ENCODE measurements at places on chromosomes 12 and 14.

GRCh38 chr14:23139874-23140273 is 20.8 kb upstream of the CEBPE start:
- no peak for DNase-seq

- peak; percentile 83 for DNase-seq
These were observed 3.6 kb downstream of the SMARCD1 start for GRCh38 chr12:50088577-50089335.

- no peak for DNase-seq
These were observed at the start of gene RASSF9 for GRCh38 chr12:85836197-85837090. Gene RASSF9 (minus strand): TSS chr12:85836409. CDS start chr12:85836201, 208 bp downstream.

- DNase-seq: no peak
These were observed 141.6 kb downstream of the KICS2 start for GRCh38 chr12:64080319-64081007.

DNA sequence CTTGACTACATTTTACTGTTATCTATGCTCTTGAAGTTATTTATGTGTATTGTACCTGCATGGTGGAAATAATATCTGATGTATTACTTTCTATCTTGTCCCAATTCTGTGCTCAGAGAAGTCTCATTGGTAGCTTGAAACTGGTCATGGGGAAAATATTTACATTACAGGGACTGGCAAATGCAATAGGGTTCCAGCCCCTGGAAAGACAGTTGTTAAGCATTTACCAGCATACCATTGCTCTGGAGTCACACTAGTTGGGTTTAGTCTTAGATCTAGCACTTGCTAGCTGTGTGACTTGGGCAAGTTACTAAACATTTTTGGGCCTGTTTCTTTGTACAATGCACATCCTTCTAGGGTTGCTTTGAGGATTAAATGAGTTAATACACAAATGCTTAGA is 86.3 kb upstream of the NRXN3 start:
- no peak for DNase-seq

DNA sequence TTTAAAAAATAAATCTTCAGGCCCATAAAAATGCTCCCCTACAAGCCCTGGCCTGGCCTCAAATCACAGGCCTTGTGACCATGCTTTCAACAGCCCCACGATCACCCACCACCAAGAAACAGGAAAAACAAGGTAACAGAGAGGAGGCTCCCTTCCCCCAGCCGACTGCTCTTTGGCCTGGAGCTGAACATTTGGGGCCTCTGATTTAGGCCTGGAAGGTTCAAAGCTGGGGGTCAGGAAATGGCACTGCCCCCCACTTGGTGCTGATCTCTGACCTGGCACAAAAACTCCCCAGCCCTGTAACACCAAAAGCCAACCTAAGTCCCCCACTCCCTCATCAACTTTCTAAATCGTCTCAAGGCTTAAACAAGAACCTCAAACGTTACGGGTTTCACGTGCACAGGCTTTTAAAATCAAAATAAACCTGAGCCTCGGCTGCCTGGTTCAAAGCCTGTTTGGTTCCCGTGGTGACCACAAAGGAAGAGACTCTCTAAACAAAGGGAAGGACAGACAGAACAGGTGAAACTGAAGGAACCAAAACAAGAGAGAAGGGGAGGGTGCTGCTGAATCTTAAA is 9.0 kb downstream of the ACTN1 start:
- DNase-seq: no peak

DNA sequence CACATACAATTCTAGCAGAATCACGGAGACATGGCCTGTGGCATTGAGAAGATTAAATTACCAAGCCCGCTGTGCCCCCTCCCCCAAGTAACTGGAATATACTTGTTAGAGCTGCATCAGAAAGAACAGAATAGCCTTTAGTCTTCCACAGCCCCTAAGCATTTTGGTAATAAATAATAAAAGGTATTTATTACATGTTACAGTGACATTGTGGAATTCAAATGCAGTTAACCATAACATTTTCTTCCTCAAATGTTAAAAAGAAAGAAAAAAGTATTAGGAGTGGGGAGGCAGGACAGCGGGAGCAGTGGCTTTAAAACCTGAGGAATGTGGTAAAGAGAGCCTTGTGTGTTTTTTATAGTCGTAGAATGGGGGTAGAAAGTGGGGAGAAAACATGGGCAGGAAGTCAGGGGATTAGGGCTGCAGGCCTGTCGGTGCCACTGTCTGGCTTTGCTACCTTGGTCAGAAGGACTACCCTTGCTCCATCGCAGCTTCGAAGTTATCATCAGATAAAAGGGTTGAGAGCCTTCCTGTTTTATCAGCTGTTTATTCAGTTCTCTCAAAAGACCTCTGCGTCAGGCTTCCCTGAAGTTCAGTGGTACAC is 255.9 kb downstream of the MSRB3 start:
- DNase-seq: no peak

DNA sequence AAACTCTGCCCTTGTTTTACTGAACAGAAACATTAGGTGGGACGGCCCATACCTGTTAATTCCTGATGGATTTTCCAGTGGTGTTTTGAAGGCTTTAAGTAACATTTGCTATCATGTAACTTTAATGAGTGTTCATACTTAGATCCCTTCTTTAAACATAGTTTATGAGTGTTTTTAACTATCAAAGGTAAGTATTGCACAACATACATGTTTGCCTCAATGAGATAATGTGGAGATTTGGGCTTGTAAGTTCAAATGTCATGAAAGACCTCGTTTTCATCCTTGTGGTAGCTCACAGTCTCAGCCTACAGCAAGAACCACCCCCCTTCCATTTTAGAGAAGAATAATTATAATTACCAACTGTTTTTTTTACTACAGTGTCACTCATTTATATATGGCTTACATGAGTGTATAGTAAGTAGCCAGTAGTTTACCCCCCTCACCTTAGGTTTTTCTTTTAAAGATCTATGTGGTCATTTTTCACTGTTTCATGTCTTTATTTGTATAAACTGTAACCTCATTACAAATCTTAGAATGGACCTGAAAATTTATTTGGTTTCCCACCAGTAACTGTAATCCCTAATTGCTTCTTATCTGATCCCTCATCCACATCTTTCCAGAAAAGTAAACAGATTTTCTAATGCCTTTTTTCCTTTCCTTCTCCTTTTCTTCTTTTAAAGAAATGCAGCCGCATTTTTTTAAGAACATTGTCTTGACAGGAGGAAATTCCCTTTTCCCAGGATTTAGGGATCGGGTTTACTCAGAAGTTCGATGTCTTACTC is 18.9 kb downstream of the ACTR6 start:
- DNase-seq: no peak

Data from hematopoietic multipotent progenitor cell treated with erythropoietin and hydrocortisone succinate and interleukin-3 and kit ligand, for 17 days (in vitro differentiated cells).